ENCODE measurements at places on chromosomes 2 and 18.

- no peak for DNase-seq
These were observed 16.6 kb upstream of the HRH4 start for GRCh38 chr18:24443870-24444269.

- DNase-seq: no peak
These were observed at the start of gene SP9 for GRCh38 chr2:174334781-174335251. SP9 (plus strand) TSS chr2:174334954; CDS start chr2:174335093, 139 bp downstream.

DNA sequence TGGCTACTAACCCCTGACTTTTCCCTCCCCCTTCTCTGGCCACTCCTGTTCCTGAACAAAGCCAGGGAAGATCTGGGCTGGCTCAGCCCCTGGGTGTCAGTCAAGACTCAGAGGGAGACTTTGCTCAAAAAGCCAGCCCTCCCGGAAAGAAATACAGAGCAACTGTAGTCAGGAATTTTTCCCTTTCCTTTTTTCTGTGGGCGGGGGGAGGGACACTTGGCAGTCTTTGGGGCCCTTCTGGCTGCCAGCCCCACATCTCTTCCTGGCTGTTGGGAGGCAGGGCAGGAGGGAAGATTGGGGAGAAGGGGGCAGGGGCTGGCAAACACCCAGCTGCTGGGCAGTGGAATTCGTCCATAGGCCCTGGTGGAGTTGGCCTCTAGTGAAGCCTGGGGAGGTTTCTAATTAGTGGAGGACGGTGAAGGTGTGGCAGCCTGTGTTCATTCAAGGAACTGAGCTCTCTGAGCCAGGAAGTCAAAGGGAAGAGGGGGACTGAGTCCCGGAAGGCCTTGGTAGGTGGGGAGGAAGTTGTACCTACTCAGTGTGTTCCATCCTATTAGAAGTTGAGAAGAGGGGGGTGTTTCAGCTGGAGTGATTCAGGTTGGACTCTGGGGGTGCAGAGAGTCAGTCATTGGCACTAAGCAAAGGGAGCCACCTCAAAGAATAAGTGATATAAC, 10.9 kb downstream of the IGFBP2 start:
- DNase-seq: no peak

DNA sequence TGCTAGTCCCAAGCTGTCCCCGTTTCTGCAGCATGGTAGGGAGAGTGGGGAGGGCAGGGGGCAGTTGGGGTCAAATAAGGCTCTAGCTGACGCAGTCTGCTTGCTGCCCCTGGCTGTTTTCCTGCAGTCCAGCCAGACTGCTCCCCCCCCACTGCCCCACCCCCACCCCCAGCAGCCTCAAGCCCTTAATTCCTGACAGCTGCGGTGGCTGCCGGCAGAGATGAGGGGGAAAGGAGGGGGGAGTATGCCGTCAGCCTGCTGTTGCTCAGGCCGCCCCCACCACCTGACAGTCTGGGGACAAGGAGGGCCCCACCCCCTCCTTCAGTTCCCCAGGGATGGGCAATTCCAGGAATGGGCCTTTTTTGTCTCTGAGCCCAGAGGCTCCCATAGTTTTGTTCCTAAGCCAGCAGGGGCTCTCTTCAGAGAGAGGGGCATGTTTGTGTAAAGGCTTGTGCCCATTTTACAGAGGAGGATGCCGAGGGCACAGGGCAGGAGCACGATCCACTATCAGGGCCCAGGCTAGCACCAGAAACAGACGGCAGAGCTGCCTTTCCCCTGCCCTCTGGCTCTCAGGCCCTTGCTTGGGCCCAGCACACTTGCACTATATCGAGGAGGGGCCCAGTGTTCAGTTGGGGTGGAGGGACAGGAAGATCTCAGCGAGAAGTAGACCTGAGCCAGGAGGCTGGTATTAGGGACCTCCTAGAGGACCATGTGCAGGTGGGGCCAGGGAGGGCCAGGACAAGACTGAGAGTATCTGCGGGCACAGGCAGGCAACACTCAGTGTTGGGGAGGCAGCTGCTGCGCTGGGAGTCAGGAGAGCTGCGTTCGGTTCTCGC, 1.5 kb upstream of the WNT10A start:
- DNase-seq: no peak

GRCh38 chr2:26576565-26577441, 64.4 kb downstream of the CIB4 start:
- DNase-seq: no peak

- DNase-seq: peak; percentile 49
These were observed 29.9 kb upstream of the PDE1A start for GRCh38 chr2:182456784-182457183.

- DNase-seq: peak; percentile 5
These were observed 77.4 kb upstream of the OSR1 start for GRCh38 chr2:19435815-19436214.

Measured in astrocyte of the spinal cord (primary cell).